ENCODE measurements at places on chromosomes 2 and 18.

GRCh38 chr2:46213906-46214305 is 83.3 kb upstream of the EPAS1 start:
- no peak for DNase-seq

GRCh38 chr2:232941400-232941799 is 71.3 kb downstream of the SNORC start:
- DNase-seq = no peak

DNA sequence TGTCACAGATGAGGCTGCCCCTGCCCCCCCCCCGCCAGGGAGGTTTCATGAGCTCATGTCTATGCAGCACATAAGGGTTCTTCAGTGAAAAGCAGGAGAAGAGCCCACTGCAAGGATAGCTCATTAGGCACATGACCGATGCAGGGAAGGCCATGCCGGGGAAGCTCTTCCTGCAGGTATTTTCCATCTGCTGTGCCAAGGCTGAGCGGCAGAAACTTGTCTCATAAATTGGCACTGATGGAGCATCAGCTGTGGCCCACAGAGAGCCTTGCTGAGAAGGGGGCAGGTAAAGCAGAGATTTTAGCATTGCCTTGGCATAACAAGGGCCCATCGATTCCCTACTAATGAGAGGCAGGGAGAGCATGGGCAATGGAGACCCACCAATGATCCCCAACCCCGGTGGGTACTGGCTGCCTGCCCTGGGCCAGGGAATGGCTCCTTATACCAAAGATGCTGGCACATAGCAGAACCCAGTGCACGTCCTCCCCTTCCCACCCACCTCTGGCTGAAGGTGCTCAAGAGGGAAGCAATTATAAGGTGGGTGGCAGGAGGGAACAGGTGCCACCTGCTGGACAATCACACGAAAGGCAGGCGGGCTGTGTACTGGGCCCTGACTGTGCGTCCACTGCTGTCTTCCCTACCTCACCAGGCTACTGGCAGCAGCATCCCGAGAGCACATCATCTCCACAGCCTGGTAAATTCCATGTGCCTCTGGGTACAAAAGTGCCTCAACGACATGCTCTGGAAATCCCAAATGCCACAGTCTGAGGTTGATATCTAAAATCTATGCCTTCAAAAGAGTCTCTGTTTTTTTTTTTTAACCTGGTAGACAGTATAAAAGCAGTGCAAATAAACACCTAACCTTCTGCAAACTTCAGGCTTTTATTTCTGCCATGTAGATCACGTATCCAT is 41.4 kb downstream of the STEAP3 start:
- no peak for DNase-seq

- DNase-seq = peak; percentile 23
Observed at GRCh38 chr2:117785740-117786139, 28.8 kb upstream of the DDX18 start.

DNA sequence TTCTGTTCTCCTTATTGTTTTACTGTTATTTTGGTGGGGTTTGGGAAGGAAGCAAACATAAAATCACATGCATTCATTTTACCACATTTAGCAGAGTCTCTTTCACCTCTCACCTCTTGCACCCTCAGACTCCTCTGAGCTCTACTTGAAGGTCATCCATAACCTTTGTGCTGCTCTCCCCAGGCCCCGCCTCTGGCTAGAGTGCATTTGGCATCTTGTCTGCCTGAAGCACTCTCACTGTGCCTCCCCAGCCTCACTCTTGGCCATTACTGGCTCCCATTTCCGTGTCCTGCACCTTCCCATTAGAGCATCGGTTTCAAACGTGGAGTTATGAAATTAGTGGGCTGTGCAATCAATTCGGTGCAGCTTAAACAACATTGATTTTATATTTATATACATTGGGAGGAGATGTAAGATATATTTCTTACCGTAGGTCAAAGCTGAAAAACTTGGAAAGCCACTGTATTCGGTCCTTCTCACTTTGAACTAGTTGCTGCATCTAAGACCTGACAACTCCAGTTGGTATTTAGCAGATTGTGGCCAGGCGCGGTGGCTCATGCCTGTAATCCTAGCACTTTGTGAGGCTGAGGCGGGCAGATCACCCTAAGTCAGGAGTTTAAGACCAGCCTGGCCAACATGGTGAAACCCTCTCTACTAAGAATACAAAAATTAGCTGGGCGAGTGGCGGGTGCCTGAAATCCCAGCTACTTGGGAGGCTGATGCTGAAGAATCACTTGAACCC is 6.9 kb upstream of the ZFAND2B start:
- no peak for DNase-seq

DNA sequence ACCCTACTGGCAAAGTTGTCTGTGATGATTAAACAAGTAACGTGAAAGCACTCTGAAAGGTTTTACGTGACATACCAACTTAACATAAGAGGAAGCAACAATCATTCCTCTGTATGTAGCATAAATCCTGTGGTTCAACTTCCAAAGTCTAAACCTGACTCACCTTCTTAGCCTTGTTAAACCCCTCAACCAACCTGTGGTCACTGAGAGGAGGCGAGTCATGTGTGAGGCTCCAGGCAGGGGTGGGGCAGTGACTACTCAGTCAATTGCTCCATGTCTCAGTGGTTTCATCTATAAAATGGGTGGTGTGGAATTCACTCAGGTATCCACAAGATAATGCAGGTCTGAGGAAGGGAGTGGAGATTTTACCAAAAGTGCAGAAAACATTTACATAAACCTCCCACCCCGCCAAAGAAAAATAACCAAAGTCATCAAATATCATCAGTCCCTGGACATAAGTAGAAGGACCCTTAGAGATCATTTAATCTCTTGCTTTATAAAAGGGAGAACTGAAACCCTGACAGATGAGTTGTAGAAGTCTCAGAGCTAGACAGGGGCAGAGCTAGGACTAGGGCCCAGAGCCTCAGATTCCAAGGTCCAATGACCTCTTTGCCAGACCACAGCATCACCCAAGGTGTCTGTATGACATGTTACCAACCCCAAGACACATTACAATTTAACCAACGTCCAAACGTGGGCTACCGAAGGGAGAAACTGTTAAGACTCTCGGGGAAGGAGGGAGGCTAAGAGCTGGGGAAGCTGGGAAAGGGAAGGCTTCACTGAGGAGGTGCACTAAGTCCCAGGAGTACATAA is 3.7 kb upstream of the PCBP1 start:
- DNase-seq = peak; percentile 48

GRCh38 chr2:232162187-232162586 is 200.7 kb downstream of the DIS3L2 start:
- DNase-seq = no peak

DNA sequence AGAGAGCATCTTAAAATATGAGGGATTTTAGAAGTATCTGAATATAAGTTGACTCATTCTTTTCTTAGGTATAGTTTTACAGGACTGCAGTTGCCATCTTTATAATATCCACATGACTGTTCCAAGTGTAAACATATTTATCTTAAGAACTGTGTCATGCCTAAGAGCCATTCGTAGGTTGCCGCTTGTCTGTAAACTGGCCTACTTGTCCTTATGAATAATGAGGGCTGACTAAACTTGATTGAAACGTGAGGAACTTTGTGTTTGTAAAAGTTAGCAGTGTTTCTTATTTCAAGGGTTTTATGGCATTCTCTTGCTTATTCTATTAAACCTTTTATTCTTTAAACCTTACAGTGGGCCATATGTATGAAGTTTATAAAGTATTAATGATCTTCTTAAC is 99.6 kb downstream of the MAP3K20 start:
- no peak for DNase-seq

DNA sequence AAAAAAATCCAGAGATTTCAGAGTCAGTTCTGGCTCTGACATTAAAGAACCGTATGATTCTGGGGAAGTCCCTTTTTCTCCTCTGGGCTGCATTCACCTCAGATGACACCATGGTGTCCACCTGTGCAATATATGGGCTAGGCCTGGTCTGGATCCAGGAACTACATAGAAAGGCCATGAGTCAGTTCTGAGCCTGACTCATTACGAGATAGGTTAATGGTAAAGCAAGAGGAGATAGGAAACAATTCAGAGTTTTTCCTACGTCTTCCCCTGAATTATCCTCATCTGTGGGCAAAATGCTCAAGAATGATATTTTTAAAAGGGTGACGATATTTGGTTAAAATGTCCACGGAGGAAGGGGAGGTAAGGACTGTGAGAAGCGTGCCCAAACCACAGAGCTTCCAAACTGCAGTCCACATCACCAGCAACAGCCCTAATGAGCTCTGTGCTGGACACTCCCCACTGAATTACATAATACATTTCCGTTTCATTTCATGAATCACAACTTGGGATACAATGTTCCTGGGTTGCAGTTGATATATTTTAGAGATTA is 180.1 kb upstream of the OSR1 start:
- no peak for DNase-seq

DNA sequence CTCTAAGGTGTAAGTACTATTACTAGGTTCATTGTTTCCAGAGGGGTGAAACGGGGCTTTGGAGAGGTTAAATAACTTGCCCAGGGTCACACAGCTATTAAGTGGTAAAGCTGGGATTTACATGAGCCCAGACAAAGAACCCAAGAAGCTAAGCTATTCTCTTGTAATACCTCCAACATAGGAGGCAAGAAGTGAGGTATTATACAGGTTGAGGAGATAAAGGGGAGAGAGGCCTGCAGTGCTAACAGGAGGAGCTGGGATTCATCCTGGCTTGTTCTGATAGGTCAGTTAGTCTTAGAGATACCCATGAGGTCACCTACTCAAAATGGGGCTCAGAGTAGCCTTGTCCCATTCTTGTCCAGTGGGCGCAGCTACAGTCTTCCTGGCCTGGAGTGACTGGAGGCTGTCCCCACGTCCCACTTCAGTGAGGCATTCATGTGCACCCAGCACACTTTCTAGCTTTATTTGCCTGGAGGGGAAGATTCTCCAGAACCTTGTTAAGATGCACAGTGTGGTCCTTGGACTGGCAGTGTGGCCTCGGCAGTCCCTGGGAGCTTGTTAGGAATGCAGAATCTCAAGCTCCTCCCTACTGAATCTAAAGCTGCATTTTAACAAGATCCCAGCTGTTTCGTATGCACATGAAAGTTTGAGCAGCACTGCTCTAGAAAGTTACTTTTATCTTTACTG is 63.5 kb downstream of the MEIS1 start:
- no peak for DNase-seq

GRCh38 chr2:127759931-127760330 is 51.0 kb downstream of the WDR33 start:
- DNase-seq = no peak

GRCh38 chr2:134319596-134320254 is 65.9 kb downstream of the MGAT5 start:
- DNase-seq = no peak

DNA sequence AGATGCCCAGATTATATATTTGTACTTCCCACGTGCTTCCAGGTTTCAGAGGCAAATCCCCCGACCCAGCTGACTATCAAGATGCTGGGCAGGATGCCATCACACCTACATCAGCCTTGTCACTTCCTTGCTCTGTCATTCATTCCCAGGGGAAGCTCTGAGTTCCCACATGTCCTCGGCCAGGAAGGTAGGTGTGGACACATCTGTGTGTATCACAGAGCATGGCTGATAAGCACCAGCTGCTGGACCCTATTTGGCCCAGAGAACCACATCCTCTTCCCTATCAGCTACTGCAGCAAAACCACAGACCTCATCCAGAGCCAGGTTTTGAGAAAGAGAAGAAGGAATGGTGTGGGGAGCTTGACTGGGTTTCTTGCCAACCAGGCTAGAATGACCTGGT is 31.9 kb upstream of the ITGA6 start:
- no peak for DNase-seq

- no peak for DNase-seq
Observed at GRCh38 chr2:37338933-37339332, 5.5 kb upstream of the QPCT start.

DNA sequence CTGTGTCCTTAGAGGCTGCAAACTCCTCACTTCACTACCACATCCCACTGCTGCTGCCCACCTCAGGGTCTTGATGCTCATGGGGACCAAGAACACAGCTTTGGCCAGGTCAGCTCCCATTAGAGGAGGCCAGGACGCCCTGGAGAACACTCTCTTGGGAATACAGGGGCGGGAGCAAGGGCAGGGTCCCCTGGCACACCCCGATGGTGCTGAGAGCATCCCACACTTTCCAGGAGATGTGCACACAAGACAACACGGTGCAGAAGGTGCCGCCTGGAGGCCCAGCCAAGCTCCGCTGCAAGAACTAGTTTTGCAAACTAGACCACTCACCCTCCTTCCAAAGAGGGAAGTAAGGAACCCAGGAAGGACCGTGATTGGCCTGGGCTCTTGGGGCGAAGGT is 304.4 kb upstream of the SALL3 start:
- no peak for DNase-seq

- peak; percentile 36 for DNase-seq
Observed at GRCh38 chr18:13371689-13372418, 153.3 kb downstream of the LDLRAD4 start.

- no peak for DNase-seq
Observed at GRCh38 chr2:194100201-194100600, 1556.8 kb upstream of the SLC39A10 start.

DNA sequence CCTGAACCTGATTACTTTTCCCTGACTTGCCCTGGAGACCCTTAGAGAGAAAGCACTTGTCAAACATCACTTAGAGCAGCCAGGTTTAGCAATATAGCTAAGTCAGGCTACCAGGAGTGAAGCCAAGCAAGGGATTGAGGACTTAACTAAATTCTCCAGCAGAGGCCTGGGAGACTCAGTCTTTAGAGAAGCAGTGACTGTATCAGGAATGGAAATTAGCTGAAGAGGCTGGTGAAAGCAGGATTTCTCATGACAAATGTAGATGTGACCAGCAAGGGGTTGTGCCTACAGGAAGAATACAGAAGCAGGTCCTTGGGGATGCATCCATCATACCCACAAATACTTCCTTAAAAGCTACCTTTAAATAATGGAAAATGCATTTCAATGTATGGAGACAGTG is 368.9 kb upstream of the MEIS1 start:
- no peak for DNase-seq

- no peak for DNase-seq
Observed at GRCh38 chr2:118971245-118972122, 29.5 kb downstream of the MARCO start.

GRCh38 chr2:63301481-63301880 is 250.9 kb downstream of the OTX1 start:
- no peak for DNase-seq

DNA sequence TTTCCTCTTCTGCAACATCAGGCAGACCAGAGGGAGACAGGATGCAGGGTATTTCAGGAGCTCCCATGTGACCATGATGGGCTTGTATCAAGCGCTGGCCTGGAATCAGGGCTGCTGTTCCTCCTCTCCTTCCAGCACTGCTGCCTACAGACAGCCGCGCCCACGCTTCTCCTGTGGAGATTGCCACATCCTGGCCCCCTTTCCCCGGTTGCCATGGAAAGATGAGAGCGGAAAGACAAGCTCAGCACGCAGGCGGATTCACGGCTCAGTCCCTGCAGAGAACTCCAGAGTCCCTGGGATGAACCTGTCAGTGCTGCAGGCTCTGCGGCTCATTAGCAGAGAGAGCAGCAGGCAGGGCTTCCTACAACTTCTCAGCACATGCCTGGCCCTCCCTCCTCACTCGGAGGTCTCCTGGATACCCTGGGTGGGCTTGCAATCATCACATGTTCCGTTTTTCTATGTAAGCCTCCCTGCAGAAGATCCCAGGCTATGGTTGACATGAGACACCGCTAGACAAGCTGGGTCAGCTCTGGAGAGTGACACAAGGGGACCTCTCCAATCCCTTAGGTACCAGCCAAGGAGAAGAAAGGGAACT is 497.8 kb upstream of the MYT1L start:
- DNase-seq = no peak

Measured in CD4-positive, alpha-beta T cell treated with Interleukin-4 for 1 hour (primary cell).